ENCODE measurements at places on chromosomes 5 and 9.

DNA sequence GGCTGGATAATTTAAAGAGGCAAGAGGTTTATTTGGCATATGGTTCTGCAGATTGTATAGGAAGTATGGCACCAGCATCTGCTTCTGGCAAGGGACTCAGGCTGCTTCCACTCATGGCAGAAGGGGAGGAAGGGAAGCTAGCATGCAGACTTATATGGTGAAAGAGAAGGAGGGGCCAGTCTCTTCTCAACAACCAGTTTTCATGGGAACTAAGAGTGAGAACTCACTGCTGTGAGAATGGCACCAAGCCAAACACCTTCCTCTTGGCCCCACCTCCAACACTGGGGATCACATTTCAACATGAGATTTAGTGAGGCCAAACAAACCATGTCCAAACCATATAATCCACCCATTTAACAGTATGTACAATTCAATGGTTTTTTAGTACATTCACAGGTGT is 113.3 kb upstream of the SHB start:
- DNase-seq, result no peak

DNA sequence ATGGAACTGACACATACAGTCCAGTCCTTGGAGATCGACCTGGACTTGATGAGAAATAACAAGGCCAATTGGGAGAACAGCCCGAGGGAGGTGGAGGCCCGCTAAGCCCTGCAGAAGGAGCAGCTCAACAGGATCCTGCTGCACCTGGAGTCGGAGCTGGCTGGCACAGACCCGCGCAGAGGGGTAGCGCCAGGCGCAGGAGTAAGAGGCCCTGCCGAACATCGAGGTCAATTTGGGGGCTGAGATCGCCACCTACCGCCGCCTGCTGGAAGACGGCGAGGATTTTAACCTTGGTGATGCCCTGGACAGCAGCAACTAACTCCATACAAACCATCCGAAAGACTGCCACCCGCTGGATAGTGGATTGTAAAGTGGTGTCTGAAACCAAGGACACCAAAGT is 1610.1 kb upstream of the ACO1 start:
- no peak for DNase-seq

DNA sequence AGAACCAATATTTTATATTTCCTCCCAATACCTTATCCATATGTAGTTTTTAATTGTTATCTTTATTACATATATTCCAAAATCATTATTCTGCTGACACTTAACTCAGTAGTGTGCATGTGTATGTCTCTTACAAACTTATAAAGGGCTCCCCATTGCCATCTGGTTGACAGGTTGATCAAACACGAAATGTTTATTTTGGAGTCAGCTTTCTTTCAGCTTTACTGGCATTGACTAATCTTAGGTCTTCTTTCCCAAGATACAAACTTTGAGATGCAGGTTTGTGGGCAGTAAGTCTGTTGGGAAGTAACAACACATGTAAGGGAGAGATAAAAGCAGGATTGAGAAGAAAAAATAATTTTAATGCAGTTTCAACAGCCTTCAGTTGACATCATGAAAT is 716.0 kb upstream of the CHD1 start:
- no peak for DNase-seq

DNA sequence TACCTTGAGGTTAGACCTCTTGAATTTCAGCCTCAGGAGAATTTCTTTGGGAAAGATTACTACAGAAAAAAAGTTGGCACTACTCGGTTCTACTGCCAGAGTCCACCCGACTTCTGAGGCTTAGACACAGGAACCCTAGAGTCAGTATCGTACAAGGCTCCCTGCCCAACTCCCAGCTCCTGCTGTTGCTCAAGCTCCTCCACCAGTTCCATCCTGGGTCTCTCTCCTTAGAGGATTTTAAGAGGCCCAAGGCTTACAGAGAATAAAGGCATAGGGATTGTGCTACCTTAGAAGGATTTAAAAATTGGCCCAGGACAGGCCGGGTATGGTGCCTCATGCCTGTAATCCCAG is 29.0 kb upstream of the SSBP2 start:
- DNase-seq, result no peak

- DNase-seq, result no peak
These were observed 232.7 kb downstream of the EFNA5 start for GRCh38 chr5:107437986-107438510.

DNA sequence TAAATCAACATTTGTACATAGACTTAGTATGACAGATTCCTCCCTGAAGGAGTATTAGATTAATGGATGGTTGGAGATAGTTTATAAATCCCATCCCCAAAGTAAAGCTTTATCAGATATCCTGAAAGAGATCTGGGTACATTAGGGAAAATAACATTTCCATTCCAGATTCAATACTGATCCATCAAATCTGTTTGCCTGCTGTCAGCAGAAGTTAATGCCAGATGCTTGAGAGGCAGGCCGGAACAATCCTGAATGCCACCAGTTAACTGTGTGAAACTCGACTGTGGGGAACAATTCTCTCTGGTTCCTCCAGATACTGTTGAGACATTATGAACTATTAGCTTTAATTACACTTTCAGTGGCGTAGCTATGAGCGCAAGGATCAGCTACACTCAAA is 1166.8 kb downstream of the MAT2B start:
- DNase-seq, result no peak

- DNase-seq, result peak; percentile 65
These were observed 21.7 kb upstream of the FAT2 start for GRCh38 chr5:151612689-151613427.

Measured in nucleus accumbens (tissue), 56 donors.